ENCODE measurements at places on chromosomes 5 and 9.

GRCh38 chr9:95903398-95903797 is 27.9 kb downstream of the ERCC6L2 start:
- no peak for DNase-seq

- DNase-seq = no peak
Observed at GRCh38 chr9:121703014-121703734, 51.7 kb downstream of the DAB2IP start.

DNA sequence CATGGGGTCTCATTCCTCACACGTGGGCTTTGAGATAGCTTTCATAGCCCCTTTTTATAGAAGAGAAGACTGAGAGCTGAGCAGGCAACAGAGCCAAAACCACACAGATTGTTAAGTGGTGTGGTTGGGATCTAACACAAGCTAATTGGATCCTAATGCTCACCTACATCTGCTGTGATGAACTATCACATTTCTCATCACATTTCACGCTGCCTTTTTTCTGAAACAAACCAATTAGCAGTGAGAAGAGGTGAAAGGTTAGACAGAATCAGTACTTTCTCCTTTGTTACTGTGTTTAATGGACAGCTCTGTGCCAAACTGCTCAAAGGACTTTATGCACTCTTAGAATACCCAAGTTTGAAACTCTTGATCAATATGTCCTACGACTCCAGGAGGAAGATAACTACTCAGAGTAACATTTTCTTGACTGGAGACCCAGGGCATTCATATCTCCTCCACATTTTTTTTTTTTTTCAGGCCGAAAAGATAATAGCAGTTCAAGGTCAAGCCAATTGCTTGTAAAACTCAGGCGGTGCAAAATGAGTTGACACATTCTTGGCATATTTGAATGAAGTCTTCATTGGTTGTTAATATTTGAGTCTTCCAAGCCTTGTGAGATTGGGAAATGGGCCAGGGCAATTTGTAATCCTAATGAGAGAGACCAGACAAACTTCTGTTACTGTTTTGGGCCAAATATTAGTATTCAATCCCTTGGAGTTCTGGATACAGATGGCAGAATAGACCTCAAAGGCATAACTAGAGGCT is 138.4 kb downstream of the KCTD16 start:
- DNase-seq = no peak

DNA sequence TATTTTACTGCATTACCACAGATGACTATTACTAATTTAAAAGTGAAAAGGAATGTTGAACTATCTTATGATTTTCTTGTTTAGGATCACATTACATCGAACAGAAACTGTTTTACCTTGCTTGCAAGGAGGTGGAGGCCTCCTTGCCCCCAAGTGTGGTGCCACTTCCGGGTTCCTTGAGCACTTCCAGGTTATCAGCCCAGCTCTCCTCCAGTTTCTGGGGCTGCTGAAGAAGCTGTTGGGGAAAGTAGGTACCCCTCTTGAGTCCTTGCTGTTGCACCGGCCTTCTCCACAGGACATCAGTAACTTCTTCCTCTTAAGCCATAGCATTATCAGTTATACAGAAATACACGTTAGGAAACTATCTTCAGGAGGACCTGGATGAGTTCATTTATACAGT is 278.2 kb downstream of the DMRT2 start:
- no peak for DNase-seq

GRCh38 chr9:78307360-78307759 is 10.4 kb downstream of the PSAT1 start:
- DNase-seq = no peak

DNA sequence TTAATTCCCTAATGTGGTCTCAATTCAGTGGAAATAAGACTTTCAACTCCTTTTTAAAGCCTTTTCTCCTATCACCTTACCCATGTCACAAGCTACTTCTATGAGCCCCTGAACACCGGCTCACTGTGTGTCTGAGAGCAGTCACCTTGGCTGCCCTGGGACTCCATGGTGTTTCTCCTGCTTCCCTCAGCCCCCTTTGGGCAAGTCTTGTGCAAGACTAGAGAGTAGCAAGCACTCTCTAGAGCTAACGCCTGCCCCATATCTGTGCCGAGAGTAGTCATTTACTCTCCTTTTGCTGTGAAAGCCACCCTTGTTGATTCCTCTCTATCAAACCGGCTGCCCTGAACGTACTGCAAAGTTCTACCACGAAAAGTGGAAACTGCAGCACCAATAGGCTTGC is 77.9 kb upstream of the DAB2 start:
- no peak for DNase-seq

Data from activated CD4-positive, alpha-beta T cell treated with anti-CD3 and anti-CD28 coated beads for 24 hours (primary cell).